ENCODE measurements at places on chromosomes 16 and 17. TPM values are rescaled to one million over a fixed set of nuclear protein-coding genes. Genes with fewer than 3 reads are reported as not detected.

DNA sequence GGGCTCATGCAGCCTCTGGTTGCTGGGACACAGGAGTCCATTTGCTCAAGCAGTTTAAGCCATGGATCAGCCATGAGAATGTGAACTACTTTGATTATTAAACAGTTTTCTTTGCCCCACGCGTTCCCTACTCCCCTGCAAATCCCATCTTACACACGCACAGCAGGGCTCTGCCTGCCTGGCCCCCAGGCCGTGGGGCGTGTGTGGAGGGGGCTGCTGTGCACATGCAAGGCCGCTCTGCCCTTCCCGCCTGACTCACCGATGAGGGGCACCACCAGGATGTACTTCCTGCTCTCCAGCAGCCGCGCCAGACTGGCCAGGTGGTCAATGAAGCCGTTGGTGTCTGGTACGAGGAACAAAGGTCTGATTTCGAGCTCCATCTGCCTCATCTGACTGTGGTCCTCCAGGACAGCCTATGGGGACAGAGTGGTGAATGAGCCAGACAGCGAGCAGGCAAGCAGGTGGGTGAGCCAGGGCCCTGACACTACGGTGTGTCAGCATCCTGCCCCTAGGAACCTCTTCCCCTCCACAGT is 13.7 kb downstream of the HIC1 start:
- peak overlapping the region; percentile 70 for H3K27ac ChIP-seq
- DNase-seq = no peak
- no peaks in the 10 kb centered on the region for H3K36me3 ChIP-seq
- no peaks in the 10 kb centered on the region for H3K27me3 ChIP-seq
- no peak overlapping the region for H3K4me3 ChIP-seq

DNA sequence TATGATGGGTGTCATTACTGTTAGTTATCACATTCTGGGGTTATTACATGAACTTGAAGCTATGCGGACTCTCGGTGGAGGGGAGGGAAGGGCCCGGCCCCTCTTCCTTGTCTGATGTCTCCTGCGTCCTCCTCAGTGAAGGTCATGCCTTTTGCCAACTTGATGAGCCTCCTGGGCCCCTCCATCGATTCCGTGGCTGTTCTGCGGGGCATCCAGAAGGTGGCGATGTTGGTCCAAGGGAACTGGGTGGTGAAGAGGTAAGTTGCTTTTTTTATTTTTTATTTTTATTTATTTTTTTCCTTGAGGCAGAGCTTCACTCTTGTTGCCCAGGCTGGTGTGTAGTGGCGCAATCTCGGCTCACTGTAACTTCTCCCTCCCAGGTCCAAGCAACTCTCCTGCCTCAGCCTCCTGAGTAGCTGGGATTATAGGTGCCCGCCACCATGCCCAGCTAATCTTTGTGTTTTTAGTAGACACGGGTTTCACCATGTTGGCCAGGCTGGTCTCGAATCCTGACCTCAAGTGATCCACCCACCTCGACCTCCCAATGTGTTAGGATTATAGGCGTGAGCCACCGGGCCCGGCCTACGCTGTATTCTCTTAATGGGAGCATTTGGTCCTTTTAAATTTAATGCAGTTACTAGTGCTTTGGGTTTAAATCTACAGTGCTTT is 21.6 kb downstream of the POLR3E start:
- H3K4me1 ChIP-seq = peaks cover 6% of the 10 kb centered on the region
- no peaks in the 10 kb centered on the region for H3K27me3 ChIP-seq
- H3K4me3 ChIP-seq = no peak overlapping the region

CASKIN1 gene
- 0.51 TPM for total RNA-seq

MMP2 gene
- 119 TPM for total RNA-seq
